HFF-Myc (cell line): ENCODE measurements at places on chromosomes 3 and 15.

- no peak for DNase-seq
Observed at GRCh38 chr3:194357681-194358080, 6.6 kb upstream of the CPN2 start.

GRCh38 chr3:87313641-87314040 lies 37.3 kb upstream of the POU1F1 start:
- no peak for DNase-seq

DNA sequence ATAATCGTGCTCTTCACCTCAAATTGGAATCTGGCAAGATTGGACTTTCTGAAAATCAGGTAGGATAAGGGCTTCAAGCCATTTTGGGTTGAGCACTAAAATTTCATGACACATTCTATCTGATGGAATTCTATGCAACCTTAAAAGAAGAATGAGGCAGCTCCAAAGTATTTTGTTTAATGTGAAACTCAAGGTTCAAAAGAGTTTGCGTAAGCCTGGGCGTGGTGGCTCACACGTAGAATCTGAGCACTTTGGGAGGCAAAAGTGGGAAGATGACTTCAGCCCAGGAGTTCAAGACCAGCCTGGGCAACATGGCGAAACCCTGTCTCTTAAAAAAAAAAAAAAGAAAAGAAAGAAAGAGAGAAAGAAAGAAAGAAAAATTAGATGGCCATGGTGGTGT lies 3.6 kb upstream of the PLA1A start:
- no peak for DNase-seq

DNA sequence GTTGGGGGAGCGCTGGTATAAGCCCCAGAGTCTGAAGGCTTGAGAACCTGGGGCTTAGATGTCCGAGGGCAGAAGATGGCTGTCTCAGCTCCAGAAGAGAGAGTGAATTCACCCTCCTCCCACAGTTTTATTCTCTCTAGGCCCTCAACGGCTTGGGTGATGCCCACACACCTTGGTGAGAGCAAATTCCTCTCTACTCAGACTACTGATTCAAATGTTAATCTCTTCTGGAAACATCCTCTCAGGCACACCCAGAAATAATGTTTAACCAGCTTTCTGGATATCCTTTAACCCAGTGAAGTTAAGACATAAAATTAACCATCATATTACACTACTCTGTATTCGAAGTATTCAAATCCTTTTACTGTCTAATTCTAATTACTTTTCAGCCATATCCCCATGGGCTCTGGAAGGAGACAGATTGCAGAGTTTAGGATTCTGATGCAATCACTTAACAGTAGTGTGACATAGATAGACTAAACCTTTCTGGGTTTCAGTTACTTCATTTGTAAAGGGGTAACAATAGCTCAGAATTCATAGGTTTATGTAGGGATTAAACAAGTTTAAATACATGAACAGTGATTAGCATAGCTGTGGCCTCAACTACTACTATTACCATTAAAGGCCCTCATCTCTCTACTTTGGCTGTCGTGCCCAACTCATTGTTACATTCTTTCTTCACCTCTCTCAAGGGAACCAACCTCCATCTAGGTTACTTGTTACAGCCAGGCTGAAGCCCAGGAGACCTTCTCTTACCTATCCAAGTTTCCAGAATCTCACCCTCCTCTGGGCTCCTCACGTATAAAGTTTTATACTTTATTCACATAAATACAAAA lies 25.7 kb upstream of the ANO10 start:
- DNase-seq: no peak

- DNase-seq: no peak
Observed at GRCh38 chr3:11634081-11634635, 9.6 kb downstream of the VGLL4 start.

- DNase-seq: no peak
Observed at GRCh38 chr3:27176256-27176655, 192.9 kb downstream of the NEK10 start.

DNA sequence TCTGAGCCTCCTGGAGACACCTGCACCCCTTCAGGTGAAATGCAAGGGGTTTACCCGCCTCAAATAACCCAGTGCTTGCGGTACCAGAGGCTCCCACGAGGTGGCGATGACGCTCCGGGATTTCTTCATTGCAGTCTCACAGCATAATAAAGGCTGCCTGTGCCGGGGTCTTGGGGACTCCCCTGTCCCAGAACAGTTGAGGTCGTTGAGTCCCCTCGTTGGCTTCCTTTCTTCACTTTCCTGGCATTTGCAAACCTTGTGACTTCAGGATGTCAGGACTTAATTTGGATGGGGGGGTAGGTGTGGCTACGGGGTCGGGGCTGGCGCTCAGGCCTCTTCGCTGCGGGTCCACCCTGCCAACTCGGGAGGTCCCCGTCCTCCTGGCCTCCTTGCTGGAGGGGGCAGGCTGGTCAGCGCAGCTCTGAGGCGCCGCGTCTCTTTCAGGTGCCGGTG lies 1.3 kb downstream of the GNAT1 start:
- DNase-seq: peak; percentile 33

GRCh38 chr15:74203914-74204431 lies 1.4 kb upstream of the STRA6 start:
- no peak for DNase-seq

- DNase-seq: no peak
Observed at GRCh38 chr15:87209891-87210689, 1046.4 kb downstream of the NTRK3 start.

- DNase-seq: no peak
Observed at GRCh38 chr3:13069495-13069894, 3.7 kb downstream of the IQSEC1 start.

- DNase-seq: no peak
Observed at GRCh38 chr3:33314993-33315392, 37.8 kb downstream of the FBXL2 start.

GRCh38 chr3:122857019-122857418 lies 62.1 kb downstream of the SLC49A4 start:
- no peak for DNase-seq

DNA sequence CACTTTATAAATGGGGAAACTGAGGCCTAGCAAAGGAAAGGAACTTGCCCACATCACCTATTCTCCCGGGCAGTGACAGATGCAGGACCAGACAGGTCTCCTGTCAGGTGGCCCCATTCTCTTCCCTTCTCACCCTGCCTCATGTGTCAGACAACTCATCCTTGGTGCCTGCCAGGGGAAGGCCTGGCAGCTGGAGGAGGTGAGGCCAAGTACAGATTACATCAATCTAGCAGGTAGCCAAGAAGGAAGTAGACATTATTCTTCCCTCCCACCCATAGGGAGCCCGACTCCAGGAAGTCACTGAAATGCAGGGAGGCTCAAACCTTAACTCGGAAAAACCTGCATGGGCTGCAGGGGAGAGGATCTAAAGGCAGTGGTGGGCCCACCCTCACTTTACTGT lies 39.6 kb downstream of the DAPK2 start:
- no peak for DNase-seq

DNA sequence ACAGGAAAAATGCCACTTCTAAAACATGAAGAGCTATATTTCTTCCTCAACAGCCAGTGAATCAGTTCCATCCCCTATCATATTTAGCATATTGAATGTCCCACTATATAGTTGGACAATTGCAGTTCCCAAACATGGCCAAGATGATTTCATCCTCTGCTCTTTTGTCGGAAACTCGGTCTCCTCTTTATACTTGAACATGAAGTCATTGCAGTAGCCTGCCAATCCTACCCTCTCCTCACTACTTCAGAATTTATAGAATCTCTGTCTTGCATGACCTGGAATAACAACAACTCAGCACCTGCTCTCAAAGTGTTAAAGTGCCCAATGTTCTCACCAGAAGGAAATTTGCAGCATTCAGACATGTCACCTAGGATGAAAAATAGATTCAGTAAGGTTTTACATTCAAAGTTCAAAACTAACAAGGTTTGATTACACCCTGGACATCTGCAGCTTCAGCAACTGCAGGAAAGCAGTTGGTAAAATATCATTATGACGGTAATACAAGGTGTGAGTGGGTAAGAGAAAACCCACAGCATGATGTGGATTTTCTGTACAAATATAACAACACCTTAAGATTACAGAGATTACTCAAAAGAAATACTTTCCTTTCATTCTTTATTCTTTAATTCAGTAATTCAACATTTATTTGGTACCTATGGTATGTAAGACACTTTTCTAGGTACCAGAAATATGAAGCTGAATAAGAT lies 52.5 kb downstream of the TP63 start:
- no peak for DNase-seq

GRCh38 chr3:127697551-127698240 lies 24.9 kb downstream of the ABTB1 start:
- DNase-seq: peak; percentile 83

GRCh38 chr3:185830018-185830797 lies 5.4 kb upstream of the IGF2BP2 start:
- no peak for DNase-seq
